ENCODE measurements at places on chromosomes 13 and 19. TPM values are rescaled to one million over a fixed set of nuclear protein-coding genes. Genes with fewer than 3 reads are reported as not detected.

The RNF113B gene
- not detected for total RNA-seq

The KLHL1 gene
- total RNA-seq: not detected

The ZNF221 gene
- 1.9 TPM for total RNA-seq

The LRCH1 gene
- 13.4 TPM for total RNA-seq

The ZNF470 gene
- 2.2 TPM for total RNA-seq

The MIDN gene
- 213 TPM for total RNA-seq

DNA sequence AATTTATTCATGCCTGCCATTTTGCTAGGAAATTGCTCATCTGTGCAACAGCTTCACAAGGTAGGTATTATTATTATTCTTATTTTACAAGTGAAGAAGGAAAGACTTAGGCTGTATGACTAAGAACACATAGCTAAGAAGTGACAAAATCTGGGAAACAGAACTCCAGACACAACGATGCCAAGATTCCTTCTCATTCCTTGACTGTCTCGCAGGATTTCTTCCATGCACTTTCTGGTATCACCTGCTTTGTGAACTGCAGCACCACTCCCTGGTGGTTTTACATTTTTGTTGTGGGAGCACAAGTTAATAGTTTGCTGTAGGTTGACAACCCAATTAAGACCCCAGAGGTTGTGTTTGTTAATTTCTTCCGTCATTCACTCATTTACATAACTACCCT is 188.5 kb downstream of the LACC1 start:
- no peak for DNase-seq

- no peak for DNase-seq
Observed at GRCh38 chr13:76379341-76380105, 506.7 kb downstream of the KCTD12 start.

DNA sequence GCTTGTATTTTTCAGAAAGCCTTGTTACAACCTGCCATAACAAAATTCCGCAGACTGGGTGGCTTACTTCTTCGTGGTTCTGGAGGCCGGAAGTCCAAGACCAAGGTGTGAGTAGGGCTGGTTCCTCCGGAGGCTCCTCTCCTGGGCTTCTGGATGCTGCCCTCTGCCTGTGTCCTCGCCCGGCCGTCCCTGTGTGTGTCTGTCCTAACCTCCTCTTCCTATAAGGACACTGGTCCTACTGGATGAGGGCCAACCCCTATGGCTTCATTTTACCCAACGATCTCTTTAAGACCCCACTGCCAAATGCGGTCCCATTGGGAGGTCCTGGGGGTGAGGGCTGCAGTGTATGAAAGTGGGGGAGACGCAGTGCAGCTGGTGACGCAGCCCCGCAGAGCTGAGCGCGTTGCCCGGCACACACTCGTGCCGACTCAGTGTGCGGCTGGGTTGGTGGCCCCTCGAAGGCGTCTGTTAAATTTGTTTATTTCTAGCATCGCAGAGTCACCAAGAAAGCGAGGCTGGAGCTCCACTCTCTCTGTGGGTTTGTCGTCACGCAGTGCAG is 116.7 kb downstream of the SOX1 start:
- DNase-seq: no peak

GRCh38 chr19:45890877-45891276 is 4.9 kb upstream of the IRF2BP1 start:
- DNase-seq: no peak

GRCh38 chr19:38850436-38850975 is 720 bp upstream of the HNRNPL start:
- DNase-seq: peak; percentile 99

- no peak for DNase-seq
Observed at GRCh38 chr19:19134687-19135158, 3.6 kb downstream of the TMEM161A start.
